Activated CD8-positive, alpha-beta T cell treated with anti-CD3 and anti-CD28 coated beads, Interleukin-2, amount 10 ng/mL, durations not matched to agents 7 days and 5 days (primary cell): ENCODE measurements at places on chromosomes 3 and 15. TPM values are rescaled to one million over a fixed set of nuclear protein-coding genes. Genes with fewer than 3 reads are reported as not detected.
A peak's percentile ranks its signal among the peaks of the same experiment; 100 is the strongest.

OTOL1 gene
- not detected for total RNA-seq

GRCh38 chr15:85329561-85330422, 50.6 kb upstream of the AKAP13 start:
- peak overlapping the region; percentile 92 for H3K27ac ChIP-seq
- H3K27me3 ChIP-seq: no peaks in the 10 kb centered on the region
- H3K4me3 ChIP-seq: peak overlapping the region; percentile 81
- DNase-seq: peak; percentile 72
- H3K36me3 ChIP-seq: no peaks in the 10 kb centered on the region

MST1R gene
- total RNA-seq: 3.9 TPM

DNA sequence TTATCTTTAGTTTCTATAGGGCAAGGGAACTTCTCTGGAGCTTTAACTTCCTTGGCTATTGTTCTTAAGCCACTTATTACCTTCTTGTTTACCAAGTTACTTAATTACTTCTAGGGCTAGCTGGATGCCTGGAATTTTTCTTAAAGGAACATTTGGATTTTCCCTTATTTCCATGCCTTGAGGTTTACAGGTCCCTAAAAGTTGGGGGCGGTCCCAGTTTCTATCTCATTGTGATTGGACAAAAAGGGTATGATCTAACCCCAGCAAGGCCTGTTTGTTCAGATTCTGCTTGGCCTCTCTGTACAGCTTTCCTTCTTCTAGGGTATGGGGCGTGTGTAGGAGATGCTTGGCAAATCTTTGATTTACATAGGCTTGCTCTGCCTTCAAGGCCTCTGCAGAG, 17.4 kb downstream of the PDHB start:
- H3K27me3 ChIP-seq: no peaks in the 10 kb centered on the region
- no peak overlapping the region for H3K4me3 ChIP-seq
- DNase-seq: no peak
- no peak overlapping the region for H3K27ac ChIP-seq
- peaks cover 10% of the 10 kb centered on the region for H3K36me3 ChIP-seq

LOXL1 gene
- total RNA-seq: 8.4 TPM

DNA sequence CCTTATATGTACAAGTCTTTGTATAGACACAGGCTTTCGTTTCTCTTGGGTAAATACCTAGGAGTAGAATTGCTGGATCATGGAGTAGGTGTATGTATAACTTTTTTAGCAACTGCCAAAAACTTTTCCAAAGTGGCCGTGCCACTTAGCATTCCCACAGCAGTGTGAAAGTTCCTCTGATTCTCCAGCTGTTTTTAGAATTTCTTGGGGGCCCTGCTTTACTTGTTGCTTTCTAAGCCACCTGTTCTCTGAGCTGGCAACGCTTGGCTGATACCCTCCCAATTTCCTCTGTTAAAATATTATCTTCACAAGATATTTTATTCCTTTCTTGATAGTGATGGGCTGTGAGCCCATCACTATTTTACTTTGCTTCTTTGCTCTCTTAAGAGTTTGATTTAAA, 19.2 kb downstream of the LIMD1 start:
- H3K4me3 ChIP-seq: no peak overlapping the region
- H3K4me1 ChIP-seq: peaks cover 38% of the 10 kb centered on the region
- H3K27me3 ChIP-seq: no peaks in the 10 kb centered on the region
- DNase-seq: no peak
- H3K27ac ChIP-seq: no peak overlapping the region

GRCh38 chr15:65619626-65620290, 2.0 kb upstream of the SLC24A1 start:
- H3K4me1 ChIP-seq: no peaks in the 10 kb centered on the region
- DNase-seq: no peak
- no peak overlapping the region for H3K4me3 ChIP-seq

DNA sequence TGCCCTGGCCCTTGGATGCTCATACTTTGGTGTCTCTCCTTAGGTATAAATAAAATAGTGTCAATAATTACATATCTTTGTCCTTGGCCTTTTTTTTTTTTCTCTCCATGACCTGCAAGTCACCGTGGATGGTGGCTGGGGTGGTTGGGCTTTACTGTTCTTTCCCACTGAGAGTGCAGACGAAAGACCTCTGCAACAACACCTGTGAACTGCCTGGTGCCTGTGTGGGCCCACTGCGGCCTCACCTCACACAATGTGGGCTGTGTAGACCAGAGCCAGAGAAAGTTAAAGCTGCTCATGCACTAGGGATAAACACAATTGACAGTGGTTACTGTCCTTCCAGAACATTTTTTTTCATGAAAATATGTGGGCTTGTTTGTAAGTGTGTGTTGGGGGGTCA, 39.0 kb downstream of the CCDC32 start:
- no peaks in the 10 kb centered on the region for H3K4me1 ChIP-seq
- no peaks in the 10 kb centered on the region for H3K36me3 ChIP-seq
- H3K27ac ChIP-seq: no peak overlapping the region
- no peak for DNase-seq
- peaks cover 2% of the 10 kb centered on the region for H3K27me3 ChIP-seq
- H3K4me3 ChIP-seq: no peak overlapping the region

GRCh38 chr15:60918234-60918959, 310.7 kb downstream of the RORA start:
- H3K36me3 ChIP-seq: no peaks in the 10 kb centered on the region
- no peak overlapping the region for H3K4me3 ChIP-seq
- no peak for DNase-seq
- H3K4me1 ChIP-seq: peaks cover 8% of the 10 kb centered on the region
- H3K27me3 ChIP-seq: no peaks in the 10 kb centered on the region

KCNAB1 gene
- not detected for total RNA-seq

DNA sequence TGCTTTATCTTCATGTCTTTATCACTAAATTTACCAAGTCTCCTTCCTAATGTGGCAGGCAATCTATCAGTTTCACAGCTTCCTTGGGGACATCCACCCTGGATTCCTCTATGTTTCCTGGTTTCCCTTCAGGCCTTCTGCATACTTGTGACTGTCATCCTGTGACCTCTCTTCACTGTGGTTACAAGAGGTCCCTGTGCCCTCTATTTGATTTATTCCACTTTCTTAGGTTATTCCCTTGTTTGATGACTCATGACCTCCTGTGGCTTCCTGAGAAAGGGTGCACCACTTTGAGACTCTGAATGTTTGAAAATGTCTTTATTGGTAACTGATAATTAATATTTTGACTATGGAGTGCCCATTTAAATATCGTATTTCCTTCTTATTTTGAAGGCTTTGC, 60.5 kb upstream of the KY start:
- no peaks in the 10 kb centered on the region for H3K4me1 ChIP-seq
- H3K36me3 ChIP-seq: no peaks in the 10 kb centered on the region
- no peak for DNase-seq
- peaks cover 2% of the 10 kb centered on the region for H3K27me3 ChIP-seq
- no peak overlapping the region for H3K27ac ChIP-seq

ISLR gene
- not detected for total RNA-seq
